ENCODE measurements at places on chromosomes 5 and 9. TPM values are rescaled to one million over a fixed set of nuclear protein-coding genes. Genes with fewer than 3 reads are reported as not detected.
A peak's percentile ranks its signal among the peaks of the same experiment; 100 is the strongest.

DNA sequence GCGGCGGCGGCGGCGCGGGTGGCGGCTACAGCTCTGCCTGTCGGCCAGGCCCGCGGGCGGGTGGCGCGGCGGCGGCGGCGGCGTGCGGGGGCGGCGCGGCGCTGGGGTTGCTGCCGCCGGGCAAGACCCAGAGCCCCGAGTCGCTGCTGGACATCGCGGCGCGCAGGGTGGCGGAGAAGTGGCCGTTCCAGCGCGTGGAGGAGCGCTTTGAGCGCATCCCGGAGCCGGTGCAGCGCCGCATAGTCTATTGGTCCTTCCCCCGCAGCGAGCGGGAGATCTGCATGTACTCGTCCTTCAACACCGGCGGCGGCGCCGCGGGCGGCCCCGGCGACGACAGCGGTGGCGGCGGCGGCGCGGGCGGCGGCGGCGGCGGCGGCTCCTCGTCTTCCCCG, 296 bp downstream of the ZSWIM6 start:
- DNase-seq, result peak; percentile 25

- DNase-seq, result no peak
These were observed 81.0 kb downstream of the ESM1 start for GRCh38 chr5:54904425-54904824.

The UBTD2 gene
- total RNA-seq, result 10.7 TPM

The PCDHGA12 gene
- 13.9 TPM for total RNA-seq

The ADAMTS6 gene
- total RNA-seq, result 1.6 TPM
